ENCODE measurements at places on chromosomes 13 and 19. TPM values are rescaled to one million over a fixed set of nuclear protein-coding genes. Genes with fewer than 3 reads are reported as not detected.

- DNase-seq: no peak
These were observed 233.5 kb downstream of the EFNB2 start for GRCh38 chr13:106302011-106302410.

DNA sequence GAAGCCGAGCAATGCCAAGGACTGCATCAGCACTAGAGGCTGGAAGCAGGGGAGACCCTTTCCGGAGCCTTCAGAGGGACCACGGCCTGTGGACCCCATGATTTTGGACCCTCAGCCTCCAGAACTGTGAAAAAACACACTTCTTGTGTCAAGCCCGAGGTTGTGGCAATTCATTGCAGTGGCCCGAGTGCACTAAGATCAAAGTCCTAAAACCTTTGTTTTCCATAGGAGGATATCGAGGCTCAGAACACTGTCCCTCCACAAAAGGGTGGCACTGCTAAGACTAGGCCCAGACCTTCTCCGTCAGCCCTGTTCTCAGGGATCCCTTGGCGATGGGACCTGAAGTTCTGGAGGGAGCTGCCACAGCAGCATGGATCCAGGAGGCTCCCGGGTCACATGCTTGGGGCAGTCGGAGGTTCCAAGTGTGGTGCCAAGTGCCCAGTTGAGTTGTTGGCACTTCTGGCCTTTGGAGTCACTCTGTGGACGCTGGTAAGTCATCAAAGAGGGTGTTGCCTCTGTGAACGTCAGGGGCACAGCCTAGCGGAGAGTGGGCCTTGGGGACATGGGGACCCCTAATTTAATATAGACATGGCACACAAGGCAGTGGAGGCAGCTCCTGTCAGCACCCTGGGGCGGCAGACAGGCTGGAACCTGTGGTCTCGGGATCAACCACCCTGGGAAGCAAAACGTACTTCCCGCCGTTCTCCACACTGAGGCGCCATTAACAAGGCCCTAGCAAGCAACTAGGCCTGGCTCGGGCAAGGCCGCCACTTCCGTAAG, 199.2 kb downstream of the COL4A1 start:
- peak; percentile 57 for DNase-seq

- no peak for DNase-seq
These were observed 70.5 kb downstream of the NHLRC3 start for GRCh38 chr13:39108783-39109182.

DNA sequence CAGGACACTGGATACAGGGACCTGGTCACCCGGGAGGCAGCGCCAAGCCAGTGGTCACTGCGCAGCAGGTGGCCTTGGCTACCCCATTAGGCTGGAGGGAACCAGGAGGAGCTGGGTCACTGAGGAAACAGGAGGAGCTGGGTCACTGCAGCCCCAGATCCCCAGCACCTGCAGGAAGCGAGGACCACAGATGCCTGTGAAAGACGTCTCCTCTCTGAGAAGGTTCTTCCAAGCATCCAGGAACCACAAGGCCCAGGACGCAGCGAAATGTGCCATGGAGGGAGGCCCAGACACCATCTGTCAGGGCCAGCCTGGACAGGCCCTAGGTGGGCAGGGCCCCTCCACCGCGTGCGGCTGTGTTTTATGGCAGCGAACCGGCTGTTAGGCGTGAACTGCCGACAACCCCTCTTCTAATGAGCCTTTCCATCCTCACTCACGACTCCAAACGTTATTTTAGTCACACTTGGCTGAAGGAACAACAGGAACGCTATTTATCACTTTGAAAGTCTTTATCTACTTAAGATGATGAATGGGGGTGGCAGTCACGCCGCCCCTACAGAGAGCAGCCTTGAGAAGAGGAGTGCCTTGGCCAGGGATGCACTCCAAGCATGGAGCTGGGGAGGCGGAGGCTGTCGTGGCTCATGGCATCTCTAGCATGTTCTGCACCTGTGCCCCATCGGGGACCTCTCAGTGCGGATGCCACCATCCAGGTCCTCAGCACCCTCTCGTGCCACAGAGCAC, 53.3 kb downstream of the CEBPG start:
- no peak for DNase-seq

GRCh38 chr19:37932985-37933936, 26.3 kb downstream of the SIPA1L3 start:
- peak; percentile 35 for DNase-seq

DNA sequence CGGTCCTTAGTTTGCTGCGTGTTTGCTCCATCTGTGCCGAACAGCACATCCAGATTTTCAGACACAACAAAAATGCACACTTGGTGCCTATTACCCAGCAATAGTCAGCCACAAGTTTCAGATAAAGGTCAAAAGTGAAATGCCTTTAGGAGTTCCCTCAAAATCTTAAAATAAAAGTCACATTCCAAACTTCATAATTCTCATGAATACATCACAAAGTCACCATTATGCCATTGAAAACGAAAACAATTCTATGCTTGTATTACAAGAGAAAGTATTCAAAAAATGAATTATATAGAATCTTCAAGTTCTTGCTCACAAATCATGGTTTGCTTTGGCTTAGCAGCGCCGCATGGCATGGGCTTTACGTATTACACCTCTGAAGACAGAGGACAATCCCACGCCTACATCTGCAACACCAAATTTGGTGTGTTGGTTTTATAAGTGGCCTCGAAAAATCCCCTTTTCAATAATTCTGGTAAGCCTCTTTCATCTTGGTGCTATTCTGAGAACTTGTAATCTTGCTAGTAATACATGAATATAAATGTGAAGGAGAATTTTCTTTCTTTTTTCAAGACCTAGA, 26.6 kb downstream of the COL4A1 start:
- no peak for DNase-seq

GRCh38 chr13:44068737-44069136, 189.0 kb downstream of the LACC1 start:
- DNase-seq: no peak

GRCh38 chr13:114066956-114067355, 65.5 kb downstream of the RASA3 start:
- no peak for DNase-seq

- no peak for DNase-seq
These were observed 275.8 kb downstream of the SHISA2 start for GRCh38 chr13:25775986-25776385.

DNA sequence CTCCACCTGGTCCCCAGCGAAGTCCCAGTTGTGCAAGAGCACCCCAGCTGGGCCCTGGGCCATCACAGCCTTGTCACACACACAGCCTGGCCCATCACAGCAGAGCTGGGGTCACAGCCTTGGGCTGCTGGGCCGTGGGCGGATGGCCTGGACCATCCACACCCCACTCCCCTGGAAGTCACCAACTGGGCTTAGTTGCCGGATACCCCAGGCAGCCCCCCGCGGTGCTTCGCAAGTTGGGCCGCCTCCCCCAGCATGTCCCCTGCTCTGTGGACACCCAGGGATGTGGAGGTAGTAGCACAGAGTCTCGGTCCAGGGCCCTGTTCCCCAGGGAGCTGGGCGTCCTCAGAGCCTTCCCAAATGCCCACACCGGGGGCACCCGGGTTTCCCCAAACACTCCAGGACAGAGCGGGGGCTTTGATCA, 4.5 kb upstream of the ZNF554 start:
- peak; percentile 22 for DNase-seq

DNA sequence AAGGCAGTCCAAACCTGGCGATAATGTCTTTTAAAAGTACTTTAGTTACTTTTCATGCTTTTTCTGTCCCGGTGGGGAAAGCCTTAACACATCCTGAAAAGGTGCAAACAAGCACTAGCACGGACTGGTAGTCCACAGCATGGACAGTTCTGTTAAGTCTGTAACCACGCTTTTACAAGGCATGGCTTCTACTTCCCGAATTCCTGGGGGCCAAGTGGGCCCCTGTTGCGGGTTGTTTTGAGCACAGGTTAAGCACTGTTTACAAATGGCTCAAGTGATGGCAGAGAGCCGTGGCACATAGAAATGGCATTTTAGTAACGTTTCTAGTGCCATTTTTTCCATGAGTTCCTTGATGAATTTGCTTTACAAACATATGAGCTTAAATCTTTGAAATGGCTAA, 37.6 kb downstream of the ZNF493 start:
- DNase-seq: no peak

The NLRP4 gene
- 0.02 TPM for polyA plus RNA-seq

The CYP2A7 gene
- not detected for polyA plus RNA-seq

The FOXA3 gene
- 1.5 TPM for polyA plus RNA-seq

The DLEU7 gene
- not detected for polyA plus RNA-seq

The GPR180 gene
- polyA plus RNA-seq: 1.8 TPM

The ATP8B3 gene
- 8.0 TPM for polyA plus RNA-seq

The IGFLR1 gene
- polyA plus RNA-seq: 5.6 TPM

All from SK-N-SH (cell line).